ENCODE measurements at places on chromosomes 5 and 9.

GRCh38 chr9:128026255-128026772 is 40.8 kb downstream of the NAIF1 start:
- no peaks in the 10 kb centered on the region for H3K27me3 ChIP-seq
- no peak overlapping the region for H3K4me3 ChIP-seq
- peaks cover 7% of the 10 kb centered on the region for H3K4me1 ChIP-seq
- DNase-seq = no peak

GRCh38 chr5:74241751-74242140 is 398.8 kb downstream of the ENC1 start:
- peaks cover 16% of the 10 kb centered on the region for H3K4me1 ChIP-seq
- H3K27ac ChIP-seq = peak overlapping the region; percentile 81
- H3K4me3 ChIP-seq = peak overlapping the region; percentile 9

- no peak overlapping the region for H3K27ac ChIP-seq
- DNase-seq = no peak
- H3K4me1 ChIP-seq = peaks cover 16% of the 10 kb centered on the region
- no peak overlapping the region for H3K4me3 ChIP-seq
- peaks cover 29% of the 10 kb centered on the region for H3K27me3 ChIP-seq
These were observed 14.6 kb upstream of the LAMC3 start for GRCh38 chr9:130994135-130995085.

GRCh38 chr5:122154491-122154890 is 25.1 kb downstream of the ZNF474 start:
- H3K27me3 ChIP-seq = peaks cover 3% of the 10 kb centered on the region
- no peak overlapping the region for H3K4me3 ChIP-seq
- no peak overlapping the region for H3K27ac ChIP-seq
- H3K36me3 ChIP-seq = no peaks in the 10 kb centered on the region

DNA sequence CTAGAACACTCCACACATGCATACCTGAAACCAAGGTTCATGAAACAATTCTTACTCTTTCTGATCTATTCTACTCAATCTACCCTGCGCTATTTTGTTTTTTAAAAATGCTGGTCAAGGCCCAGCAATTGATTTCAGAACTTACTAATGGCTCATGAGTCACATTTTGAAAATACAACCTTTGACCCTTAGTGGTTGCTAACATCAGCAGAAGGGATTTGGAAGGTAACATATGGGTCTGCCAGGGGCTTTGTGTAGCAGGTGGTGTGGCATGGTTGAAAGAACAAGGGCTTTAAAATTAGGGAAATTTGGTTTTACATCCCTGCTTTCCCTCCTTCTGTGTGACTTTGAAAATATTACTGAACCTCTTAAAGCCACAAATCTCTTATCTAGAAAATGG is 101.4 kb downstream of the ATG10 start:
- no peaks in the 10 kb centered on the region for H3K36me3 ChIP-seq
- H3K4me1 ChIP-seq = peaks cover 7% of the 10 kb centered on the region
- H3K27ac ChIP-seq = no peak overlapping the region
- H3K27me3 ChIP-seq = no peaks in the 10 kb centered on the region
- no peak for DNase-seq

DNA sequence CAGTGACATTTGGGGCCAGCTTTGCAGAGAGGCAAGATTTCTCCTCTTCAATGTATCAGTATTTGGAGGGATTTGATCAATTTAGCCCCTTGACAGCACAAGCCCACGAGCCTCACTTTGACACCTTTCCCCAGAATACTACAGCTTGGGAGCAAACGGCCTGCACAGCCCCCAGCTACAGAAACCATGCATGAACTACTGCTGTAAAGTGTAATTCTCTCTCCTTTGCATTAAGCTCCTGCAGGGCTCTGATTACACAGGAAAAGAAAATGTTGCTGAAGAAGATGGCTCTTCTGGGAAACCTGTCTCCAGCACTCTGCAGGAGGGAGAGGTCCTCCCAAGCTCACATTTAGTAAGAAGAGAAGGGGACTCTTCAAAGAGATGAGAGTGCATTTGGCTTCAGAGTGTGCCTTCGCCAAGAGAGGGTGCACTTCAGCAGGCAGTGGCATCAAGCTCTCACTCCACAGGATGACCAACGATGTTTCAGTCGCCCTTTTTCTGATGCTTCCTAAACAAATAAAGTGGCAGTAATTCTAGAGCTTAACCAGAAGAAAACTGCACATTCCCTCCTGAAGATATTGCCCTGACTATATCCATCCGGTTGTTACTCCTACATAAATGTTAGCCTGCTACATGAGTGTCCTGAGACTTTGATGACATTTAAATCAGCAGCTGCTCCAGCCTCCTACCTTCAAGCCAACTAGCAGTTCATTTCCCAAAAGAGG is 272.2 kb downstream of the AUH start:
- no peak overlapping the region for H3K27ac ChIP-seq
- no peaks in the 10 kb centered on the region for H3K27me3 ChIP-seq
- no peak for DNase-seq
- no peak overlapping the region for H3K4me3 ChIP-seq

DNA sequence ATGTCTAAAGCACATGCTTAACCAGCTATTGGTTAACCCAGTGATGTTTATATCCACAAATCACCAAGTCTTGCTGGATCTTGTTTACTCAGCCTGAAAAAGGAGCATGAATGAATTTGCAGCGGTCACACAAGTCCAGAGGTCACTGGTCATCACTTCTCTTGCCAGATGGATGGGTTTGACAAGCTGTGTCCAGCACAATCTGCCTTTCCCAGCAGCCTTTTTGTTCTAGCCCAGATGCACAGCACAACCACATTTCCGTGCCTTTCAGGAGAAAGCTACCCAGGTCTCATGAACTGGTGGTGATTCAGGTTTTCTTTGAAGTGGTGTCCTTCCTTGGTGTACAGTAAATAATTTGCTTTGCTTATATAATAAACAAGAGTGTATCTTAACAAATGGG is 32.1 kb downstream of the TMEM252 start:
- peaks cover 4% of the 10 kb centered on the region for H3K4me1 ChIP-seq
- H3K27ac ChIP-seq = no peak overlapping the region
- no peak for DNase-seq
- no peaks in the 10 kb centered on the region for H3K27me3 ChIP-seq
- no peaks in the 10 kb centered on the region for H3K36me3 ChIP-seq
- no peak overlapping the region for H3K4me3 ChIP-seq

GRCh38 chr9:121225240-121225639 is 23.6 kb upstream of the RAB14 start:
- no peaks in the 10 kb centered on the region for H3K27me3 ChIP-seq
- no peaks in the 10 kb centered on the region for H3K36me3 ChIP-seq
- no peak overlapping the region for H3K27ac ChIP-seq
- no peaks in the 10 kb centered on the region for H3K4me1 ChIP-seq
- no peak overlapping the region for H3K4me3 ChIP-seq

DNA sequence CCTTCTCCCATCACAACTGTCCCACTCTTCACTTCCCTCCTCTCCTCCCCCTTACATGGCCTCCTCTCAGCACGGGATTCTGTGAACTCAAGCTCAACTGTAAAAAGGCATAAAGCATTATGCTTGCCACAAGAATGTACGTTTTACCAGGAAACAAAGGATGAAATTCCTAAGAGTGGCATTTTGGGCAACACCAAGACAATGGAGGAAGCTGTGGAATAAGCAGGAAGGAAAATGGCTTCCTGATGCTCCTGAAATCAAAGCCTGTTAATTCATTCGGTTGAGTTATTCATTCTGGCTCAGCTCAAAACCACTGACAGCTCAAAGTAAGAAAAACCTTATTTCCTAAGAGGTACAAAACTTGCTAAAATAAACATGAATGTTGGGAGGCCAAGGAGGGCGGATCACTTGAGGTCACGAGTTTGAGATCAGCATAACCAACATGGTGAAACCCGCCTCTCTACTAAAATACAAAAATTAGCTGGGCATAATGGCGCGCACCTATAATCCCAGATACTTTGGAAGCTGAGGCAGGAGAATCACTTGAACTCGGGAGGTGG is 40.8 kb upstream of the DMRT1 start:
- H3K4me3 ChIP-seq = no peak overlapping the region
- no peak overlapping the region for H3K27ac ChIP-seq
- peaks cover 5% of the 10 kb centered on the region for H3K4me1 ChIP-seq
- no peaks in the 10 kb centered on the region for H3K27me3 ChIP-seq
- no peaks in the 10 kb centered on the region for H3K36me3 ChIP-seq
- no peak for DNase-seq

GRCh38 chr9:109632817-109633216 is 134.7 kb upstream of the PTPN3 start:
- H3K27me3 ChIP-seq = peaks cover 56% of the 10 kb centered on the region
- H3K4me3 ChIP-seq = no peak overlapping the region
- no peak overlapping the region for H3K27ac ChIP-seq
- no peak for DNase-seq
- no peaks in the 10 kb centered on the region for H3K36me3 ChIP-seq

GRCh38 chr5:17228821-17229291 is 11.4 kb downstream of the BASP1 start:
- H3K27ac ChIP-seq = peak overlapping the region; percentile 17
- peaks cover 58% of the 10 kb centered on the region for H3K36me3 ChIP-seq
- H3K27me3 ChIP-seq = no peaks in the 10 kb centered on the region

DNA sequence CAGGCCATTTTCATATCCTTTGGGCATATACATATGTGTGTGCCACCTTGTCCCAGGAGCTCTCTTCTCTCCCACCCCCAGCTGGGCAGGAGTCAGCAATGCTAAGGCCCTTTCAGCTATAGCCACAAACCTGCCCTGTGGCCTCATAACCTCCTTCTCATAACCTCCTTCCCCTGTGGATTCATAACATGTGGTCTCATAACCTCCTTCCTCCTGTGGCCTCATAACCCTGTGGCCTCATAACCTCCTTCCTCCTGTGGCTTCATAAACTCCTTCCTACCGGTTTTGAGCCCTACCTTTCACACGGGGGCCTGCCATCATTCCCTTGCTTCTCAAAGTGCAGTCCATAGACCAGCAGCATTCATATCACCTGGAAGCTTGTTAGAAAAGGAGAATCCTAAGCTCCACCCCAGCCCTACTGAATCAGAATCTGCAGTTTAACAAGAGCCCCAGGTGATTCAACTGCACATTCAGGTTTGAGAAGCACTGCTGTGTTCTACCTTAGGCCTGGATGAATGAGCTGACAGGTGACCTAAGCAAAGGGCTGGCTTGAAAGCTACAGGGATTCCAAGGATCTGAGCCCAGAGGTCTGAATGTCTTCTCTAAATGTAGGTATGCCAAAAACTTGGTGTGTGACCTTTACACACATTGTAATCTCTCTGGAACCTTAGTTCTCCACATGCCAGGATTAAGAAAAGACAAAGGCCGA is 41.9 kb upstream of the PLPP6 start:
- no peak for DNase-seq
- no peaks in the 10 kb centered on the region for H3K27me3 ChIP-seq
- peaks cover 8% of the 10 kb centered on the region for H3K36me3 ChIP-seq
- peak overlapping the region; percentile 57 for H3K27ac ChIP-seq
- H3K4me3 ChIP-seq = peak overlapping the region; percentile 46

GRCh38 chr9:107751567-107752210 is 262.1 kb upstream of the KLF4 start:
- peak overlapping the region; percentile 44 for H3K27ac ChIP-seq
- no peak overlapping the region for H3K4me3 ChIP-seq
- H3K36me3 ChIP-seq = no peaks in the 10 kb centered on the region
- no peak for DNase-seq
- H3K27me3 ChIP-seq = no peaks in the 10 kb centered on the region
- H3K4me1 ChIP-seq = peaks cover 14% of the 10 kb centered on the region

DNA sequence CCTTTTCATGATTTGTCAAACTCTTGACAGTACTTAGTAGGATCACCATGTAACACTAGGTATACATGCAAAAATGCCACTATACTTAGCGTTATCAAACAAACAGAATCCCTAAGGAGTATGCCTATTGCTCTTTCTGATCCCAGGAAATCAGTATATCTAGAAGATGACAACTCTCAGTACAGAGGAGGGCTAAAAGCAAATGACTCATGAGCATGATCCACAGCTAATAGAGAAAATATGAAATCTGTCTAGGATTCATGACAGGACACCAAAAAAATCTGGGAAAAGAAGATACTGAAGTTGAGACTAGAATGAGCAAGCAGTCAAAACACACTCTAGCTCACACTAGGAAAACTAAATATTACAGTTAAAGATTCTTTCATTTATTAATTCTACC is 89.2 kb downstream of the RAPGEF6 start:
- no peaks in the 10 kb centered on the region for H3K4me1 ChIP-seq
- H3K27me3 ChIP-seq = no peaks in the 10 kb centered on the region
- H3K4me3 ChIP-seq = no peak overlapping the region
- no peak for DNase-seq
- no peak overlapping the region for H3K27ac ChIP-seq
- peaks cover 12% of the 10 kb centered on the region for H3K36me3 ChIP-seq

- no peak overlapping the region for H3K4me3 ChIP-seq
- H3K36me3 ChIP-seq = peaks cover 18% of the 10 kb centered on the region
- DNase-seq = no peak
- no peaks in the 10 kb centered on the region for H3K27me3 ChIP-seq
- H3K4me1 ChIP-seq = no peaks in the 10 kb centered on the region
These were observed 10.7 kb downstream of the NANS start for GRCh38 chr9:98067184-98067583.

GRCh38 chr5:133970325-133970909 is 2.0 kb upstream of the C5orf15 start:
- H3K4me3 ChIP-seq = peak overlapping the region; percentile 99
- peaks cover 29% of the 10 kb centered on the region for H3K4me1 ChIP-seq
- peaks cover 11% of the 10 kb centered on the region for H3K36me3 ChIP-seq
- no peaks in the 10 kb centered on the region for H3K27me3 ChIP-seq

DNA sequence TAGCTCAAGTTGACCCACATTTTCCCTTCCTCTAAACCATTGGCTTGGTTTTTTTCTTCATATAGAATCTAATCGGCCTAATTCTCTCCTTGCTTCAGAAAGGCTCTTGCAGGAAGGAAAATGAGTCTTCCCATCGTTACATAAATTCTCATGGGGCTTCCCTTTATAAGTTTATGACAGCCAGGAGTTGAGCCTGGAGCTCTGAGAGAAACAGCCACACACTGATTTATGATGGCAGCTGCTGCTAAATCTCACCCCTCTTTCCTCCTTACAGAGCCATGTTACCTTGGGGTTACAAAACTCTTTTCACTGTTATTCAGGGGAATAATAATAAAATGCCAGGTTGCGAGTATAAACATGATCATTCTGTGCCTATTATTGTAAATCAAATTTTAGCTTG is 5.2 kb upstream of the RNF14 start:
- H3K4me1 ChIP-seq = peaks cover 10% of the 10 kb centered on the region
- H3K4me3 ChIP-seq = no peak overlapping the region
- no peak for DNase-seq

- H3K36me3 ChIP-seq = no peaks in the 10 kb centered on the region
- peaks cover 22% of the 10 kb centered on the region for H3K4me1 ChIP-seq
These were observed 60.5 kb downstream of the PTCD2 start for GRCh38 chr5:72380492-72381274.

Measured in type B pancreatic cell (in vitro differentiated cells).